ENCODE measurements at places on chromosomes 2 and 18.

GRCh38 chr2:200308546-200309295 is 2.2 kb downstream of the SPATS2L start:
- peak; percentile 55 for DNase-seq

GRCh38 chr2:178108176-178108575 is 4.1 kb upstream of the RBM45 start:
- no peak for DNase-seq

- no peak for DNase-seq
Measured at GRCh38 chr2:42839809-42840501, 47.6 kb upstream of the HAAO start.

- DNase-seq, result no peak
Measured at GRCh38 chr18:3238742-3239141, 8.9 kb upstream of the MYL12A start.

DNA sequence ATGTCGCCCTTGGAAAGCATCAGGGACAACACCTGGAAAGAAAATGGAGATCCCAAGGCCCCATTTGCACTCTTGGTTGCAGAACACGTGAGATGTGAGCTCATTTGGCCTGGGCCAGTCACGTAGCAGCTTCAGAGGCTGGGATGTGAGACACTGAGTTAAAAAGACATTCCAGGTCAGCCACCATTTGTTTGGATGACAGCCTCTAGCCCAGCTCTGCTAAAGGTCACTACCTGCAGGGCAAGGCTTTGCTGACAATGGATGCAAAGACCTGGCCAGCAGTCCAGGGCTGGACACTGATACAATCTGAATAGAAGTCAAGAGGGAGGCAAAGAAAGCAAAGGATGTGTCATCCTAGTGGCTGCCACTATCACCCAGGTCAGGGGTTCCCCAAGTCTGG is 83.9 kb upstream of the LRPPRC start:
- no peak for DNase-seq

DNA sequence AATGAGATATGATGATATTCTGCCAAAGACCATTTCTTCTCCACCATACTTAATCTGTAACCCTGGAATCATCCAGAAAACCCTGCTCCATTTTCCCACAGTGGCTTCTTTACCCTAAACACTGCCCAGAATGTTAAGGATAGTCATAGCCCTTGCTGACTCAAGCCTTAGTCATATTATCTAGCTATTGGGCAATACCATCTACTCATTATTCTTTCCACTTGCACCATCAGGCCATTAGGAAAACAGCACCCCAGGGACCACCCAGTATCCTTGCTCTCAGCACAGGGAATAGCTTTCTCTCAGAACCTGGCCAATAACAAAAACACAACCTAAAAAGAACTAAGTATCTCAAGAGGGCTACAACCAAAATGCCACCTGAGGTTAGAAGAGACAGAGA is 445.7 kb upstream of the SLC14A2 start:
- DNase-seq, result no peak

DNA sequence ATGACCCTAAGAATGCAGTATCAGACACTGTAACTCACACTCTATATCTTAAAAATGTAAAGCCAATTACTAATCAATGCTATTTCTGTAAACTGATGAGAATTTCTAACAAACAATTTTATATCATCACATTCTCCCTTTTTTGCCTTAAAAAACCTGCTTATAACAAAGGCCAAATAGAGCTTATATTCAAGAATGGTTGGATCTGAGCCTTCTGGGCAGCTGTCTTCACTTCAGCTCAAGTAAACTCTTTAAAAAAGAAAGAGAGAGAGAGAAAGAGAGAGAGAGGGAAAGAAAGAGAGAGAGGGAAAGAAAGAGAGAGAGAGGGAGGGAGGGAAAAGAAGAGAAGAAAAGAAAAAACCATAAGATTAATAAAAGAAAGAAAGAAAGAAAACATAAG is 231.8 kb downstream of the KCNE4 start:
- no peak for DNase-seq

DNA sequence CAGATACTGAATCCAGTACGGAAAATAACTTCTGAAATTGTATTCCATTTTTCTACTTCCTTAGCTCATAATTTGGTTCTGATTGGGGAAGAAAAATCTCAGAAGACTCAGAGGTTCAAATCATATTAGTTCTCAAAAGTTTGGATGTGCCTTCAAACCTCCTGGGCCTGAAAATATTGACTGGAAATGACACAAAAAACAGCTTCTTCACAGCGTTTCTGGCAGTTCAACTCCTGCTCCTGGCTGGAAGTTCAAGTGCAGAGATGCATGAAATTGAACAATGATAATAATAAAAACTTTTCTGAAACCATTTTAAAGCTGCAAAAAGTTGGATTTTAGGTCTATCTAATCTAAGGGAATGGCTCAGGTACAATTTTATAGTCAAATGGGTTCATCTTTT is 1459.9 kb upstream of the CELF4 start:
- DNase-seq, result no peak

DNA sequence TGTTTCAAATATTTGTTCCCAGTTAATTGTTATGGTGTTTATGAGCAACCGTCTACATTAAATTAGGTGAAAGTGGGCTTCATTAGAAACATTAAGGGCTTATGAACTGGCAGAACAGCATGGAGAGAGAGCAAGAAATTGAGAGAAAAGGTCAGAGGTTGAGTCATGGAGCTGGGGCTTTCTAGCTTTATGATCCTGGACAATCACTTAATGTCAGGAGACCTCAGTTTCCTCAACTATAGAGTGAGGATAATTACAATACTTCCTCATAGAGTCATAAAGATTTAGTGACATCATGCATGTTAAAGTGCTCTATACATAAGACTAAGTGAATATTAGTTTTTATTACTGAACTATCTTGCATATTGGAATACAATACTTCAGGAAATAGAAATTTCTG is 83.9 kb downstream of the PLCL1 start:
- DNase-seq, result no peak

DNA sequence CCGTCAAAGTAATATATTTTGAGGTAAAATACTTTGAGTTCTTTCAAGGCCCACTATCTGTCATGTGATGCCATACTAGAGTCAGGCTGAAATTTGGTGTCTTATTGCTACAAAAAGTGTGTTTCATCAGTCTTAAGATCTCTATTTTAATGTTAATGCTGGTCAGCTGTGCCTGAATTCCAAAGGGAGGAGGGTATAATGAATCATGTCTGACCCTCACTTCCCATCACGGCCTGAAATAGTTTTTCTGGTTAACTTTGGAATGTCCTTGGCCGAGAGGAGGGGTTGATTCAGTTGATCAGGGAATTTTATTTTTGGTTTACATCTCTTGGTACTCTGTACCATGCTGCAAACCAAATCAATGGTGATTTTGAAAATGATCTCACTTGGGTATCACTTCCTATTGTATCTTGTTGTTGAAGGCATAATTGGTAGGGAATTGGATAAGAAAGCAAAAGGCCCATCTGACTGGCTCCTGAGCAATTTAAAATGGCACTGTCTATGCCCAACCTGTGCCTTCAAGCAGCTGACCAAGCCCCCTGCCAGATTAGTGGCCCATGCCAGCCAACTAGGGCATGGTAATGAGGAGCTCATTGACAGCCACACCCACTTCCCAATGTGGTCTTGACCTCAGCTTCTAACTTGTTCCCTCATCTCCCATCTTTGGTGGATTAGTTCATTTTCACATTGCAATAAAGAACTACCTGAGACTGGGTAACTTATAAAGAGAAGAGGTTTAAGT is 6.1 kb upstream of the SLC35F5 start:
- DNase-seq, result no peak

DNA sequence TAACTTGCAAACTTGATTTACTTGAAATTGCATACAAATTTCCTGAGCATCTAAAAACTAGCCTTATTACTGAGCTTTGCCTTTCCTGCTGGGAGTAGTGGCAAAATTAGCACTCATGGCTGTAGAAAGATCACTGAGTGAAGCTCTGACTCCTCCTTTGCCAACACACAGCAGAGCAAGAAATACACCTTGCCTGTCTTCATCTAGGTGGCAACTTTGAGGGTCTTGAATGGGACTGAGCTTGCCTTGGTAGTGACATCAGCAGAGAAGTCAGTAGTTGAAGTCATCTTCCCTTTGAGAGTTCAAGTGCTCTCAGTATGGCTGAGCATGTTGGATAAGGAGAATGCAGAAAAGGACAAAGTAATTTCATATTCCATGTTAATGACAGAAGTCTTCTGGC is 5.9 kb downstream of the RRM2 start:
- DNase-seq, result no peak
